NCI-H187 (cell line): ENCODE measurements at places on chromosomes 12 and 14.
A peak's percentile ranks its signal among the peaks of the same experiment; 100 is the strongest.

- no peak for DNase-seq
Measured at GRCh38 chr12:105912882-105913678, 225.7 kb downstream of the NUAK1 start.

- no peak for DNase-seq
Measured at GRCh38 chr14:77622366-77622961, 6.0 kb upstream of the SPTLC2 start.

- DNase-seq: no peak
Measured at GRCh38 chr12:124588751-124589267, 21.4 kb upstream of the NCOR2 start.

- DNase-seq: no peak
Measured at GRCh38 chr12:31105668-31106067, 32.0 kb downstream of the DDX11 start.

GRCh38 chr12:106919910-106920544 is 35.7 kb upstream of the TMEM263 start:
- peak; percentile 10 for DNase-seq

- DNase-seq: no peak
Measured at GRCh38 chr14:73055251-73055650, 3.1 kb upstream of the RBM25 start.
